ENCODE measurements at places on chromosomes 11 and 22.

DNA sequence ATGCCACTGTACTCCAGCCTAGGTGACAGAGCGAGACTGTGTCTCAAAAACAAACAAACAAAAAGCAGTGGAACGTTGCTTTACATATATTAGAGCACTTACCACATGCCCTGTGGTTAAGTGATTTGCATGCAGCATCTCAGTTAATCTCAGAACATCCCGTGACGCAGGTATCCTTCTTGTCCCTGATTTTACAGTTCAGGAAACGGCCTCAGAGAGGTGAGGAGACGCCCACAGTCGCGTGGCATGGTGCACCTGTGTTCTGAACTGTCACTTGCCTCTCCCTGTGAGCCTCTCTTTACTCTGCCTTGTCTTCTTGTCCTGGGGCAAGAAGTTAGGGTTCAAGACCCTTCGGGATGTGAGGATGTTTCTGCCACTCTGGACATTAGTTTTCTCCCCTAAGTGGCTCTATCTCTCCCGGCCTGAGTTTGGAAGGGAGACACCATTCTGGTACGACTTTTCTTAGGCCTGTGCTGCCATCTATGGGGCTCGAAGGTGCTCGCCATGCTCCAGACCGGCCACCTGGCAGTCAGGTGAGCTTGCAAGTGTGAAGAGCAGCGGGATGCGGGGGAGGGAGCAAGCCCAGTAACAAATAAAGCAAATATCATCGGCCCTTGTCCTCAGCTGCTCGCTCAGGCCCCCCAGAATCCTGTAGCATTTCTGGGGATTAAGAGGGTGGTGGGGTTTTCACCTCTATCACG is 25.6 kb downstream of the YWHAH start:
- DNase-seq = no peak

DNA sequence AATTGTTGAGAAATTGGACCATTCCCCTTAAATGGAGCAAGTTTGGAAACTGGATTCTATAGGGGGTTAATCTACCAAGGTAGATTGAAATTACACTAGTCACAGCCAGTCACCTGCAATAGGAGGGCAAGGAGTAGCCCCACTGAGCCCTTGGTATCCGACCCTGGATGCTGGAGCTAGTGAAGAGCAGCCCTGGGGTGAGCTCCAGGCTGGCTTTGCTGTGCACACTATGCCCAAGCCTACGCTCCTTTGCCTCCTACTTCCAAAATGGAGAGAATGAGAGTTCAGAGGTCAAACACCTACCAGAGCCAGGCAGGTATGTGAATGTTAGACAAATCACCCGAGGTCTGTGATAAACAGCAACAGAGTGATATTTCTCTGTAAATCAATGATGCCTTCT is 23.7 kb downstream of the SNU13 start:
- no peak for DNase-seq

DNA sequence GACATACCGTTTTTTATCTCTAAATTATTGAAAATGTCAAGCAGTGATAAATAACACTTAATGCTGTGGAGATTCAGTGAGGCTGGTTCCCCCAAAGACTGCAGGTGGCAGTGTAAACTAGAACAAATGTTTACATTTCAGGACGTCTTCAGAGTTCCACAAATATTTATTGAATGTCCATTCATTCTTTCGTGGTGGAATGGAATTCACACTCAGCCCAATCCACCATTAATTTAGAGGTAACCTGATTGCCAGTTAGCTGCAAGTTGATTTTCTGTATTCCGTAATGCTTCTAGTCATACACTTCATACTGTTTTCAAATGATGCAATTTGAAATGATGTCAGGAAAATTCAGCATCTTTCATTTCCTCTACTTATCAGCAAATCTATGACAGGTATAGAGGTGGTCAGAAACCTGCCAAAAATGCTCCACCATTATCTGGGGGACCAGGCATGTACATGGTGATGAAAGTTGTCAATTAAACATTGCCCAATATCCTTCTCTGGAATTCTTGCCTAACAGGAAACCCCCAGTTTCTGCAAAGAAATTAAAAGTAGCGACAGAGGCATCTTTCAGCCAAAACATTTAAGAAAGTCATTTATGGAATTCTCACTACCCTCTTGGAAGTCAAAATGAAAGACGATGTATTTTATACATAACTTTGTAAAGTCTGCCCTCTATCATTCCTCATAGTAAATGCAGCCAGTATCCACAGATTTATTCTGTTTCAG is 94.3 kb upstream of the BMAL1 start:
- peak; percentile 2 for DNase-seq

GRCh38 chr11:83033972-83034672 is 37.6 kb downstream of the RAB30 start:
- no peak for DNase-seq

GRCh38 chr11:116732271-116733042 is 40.3 kb downstream of the BUD13 start:
- DNase-seq = peak; percentile 16

DNA sequence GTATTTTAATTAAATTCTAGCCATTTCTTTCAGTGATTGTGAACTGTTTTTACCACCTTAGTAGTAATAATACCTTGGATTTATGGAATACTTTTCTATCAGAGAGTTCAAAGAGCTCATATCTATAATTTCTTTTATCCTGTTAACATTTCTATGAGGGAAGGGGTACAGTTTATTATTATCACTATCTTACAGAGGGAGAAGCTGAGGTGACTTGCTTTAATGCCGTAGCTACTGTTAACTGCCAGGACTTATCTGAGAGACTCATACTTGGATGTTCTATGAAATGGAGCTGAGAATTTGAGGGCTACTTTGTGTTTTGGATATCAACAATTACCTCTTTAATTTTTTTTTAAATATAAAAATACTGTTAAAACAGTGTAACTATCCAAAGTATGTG is 3.3 kb downstream of the REXO2 start:
- DNase-seq = no peak
